ENCODE measurements at places on chromosomes 13 and 19.

DNA sequence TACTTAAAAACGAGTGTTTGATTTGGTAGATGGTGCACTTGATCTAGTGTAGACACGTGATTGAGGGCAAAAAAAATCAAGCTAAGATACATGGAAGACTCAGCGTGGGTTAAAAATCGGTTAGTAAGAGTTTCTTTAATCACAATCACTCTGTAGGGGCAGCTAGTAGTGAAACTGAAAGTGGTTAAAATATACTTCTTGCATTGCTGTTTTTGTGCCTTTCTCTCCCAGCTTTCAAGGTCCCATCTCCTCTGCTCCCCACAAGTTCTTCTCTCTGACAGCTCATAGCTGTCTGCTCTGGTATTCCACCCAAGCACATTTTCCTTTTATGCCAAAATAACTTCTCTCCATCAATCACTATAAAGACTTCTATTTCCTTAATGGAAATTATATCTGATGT lies 1089.7 kb downstream of the EFNB2 start:
- no peak for DNase-seq

DNA sequence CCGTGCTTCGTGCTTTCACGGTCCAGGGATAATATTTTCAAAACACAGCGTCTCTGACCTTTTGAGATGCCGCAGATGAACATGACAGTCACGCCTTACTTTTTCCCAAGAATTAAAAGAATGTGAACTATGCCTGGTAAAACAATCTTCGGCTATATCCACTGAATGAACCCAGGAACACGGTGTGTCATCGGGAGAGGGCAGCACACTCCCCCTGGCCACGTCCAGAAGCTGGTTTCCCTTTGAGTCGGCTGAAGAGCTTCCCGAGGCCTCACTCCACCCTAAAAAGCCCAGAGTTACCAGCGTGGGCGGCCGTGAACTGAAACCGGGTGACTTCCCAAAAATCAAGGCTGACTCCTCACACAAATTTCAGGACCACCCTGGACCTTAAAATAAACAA lies 22.9 kb upstream of the SHISA2 start:
- no peak for DNase-seq

GRCh38 chr19:39100500-39101166 lies 16.5 kb downstream of the ACP7 start:
- no peak for DNase-seq

GRCh38 chr13:31213651-31214289 lies 14.0 kb downstream of the B3GLCT start:
- no peak for DNase-seq

- DNase-seq, result no peak
Measured at GRCh38 chr19:2691951-2692350, 10.5 kb downstream of the GNG7 start.
